Dermis microvascular lymphatic vessel endothelial cell (primary cell): ENCODE measurements at places on chromosomes 5 and 9. TPM values are rescaled to one million over a fixed set of nuclear protein-coding genes. Genes with fewer than 3 reads are reported as not detected.

GDF9 gene
- under 0.01 TPM in 1 of 2 replicates, not detected in the other for total RNA-seq

CYSRT1 gene
- total RNA-seq, result 0.13 and 0.25 TPM in 2 replicates

SLC4A9 gene
- total RNA-seq, result not detected in 2 replicates

KIF24 gene
- total RNA-seq, result 1.6 and 2.1 TPM in 2 replicates

LYRM7 gene
- 3.5 and 3.6 TPM in 2 replicates for total RNA-seq

ANGPTL2 gene
- 7.7 and 25.8 TPM in 2 replicates for total RNA-seq

HCN1 gene
- not detected in 2 replicates for total RNA-seq

ADGRV1 gene
- 0.13 and 0.25 TPM in 2 replicates for total RNA-seq

HSD17B4 gene
- 113 and 144 TPM in 2 replicates for total RNA-seq

NIPAL4 gene
- not detected in 2 replicates for total RNA-seq

ACTBL2 gene
- not detected in 2 replicates for total RNA-seq

NPR3 gene
- 0.13 and 0.38 TPM in 2 replicates for total RNA-seq

SPINK6 gene
- total RNA-seq, result not detected in 2 replicates

CARD9 gene
- 0.13 and 0.26 TPM in 2 replicates for total RNA-seq

FSTL4 gene
- under 0.01 and 0.25 TPM in 2 replicates for total RNA-seq

PCDHGA4 gene
- 0.90 and 2.1 TPM in 2 replicates for total RNA-seq

CCDC171 gene
- total RNA-seq, result 0.25 and 0.26 TPM in 2 replicates

CDHR2 gene
- total RNA-seq, result under 0.01 and 0.25 TPM in 2 replicates

GABBR2 gene
- 1.8 and 10.2 TPM in 2 replicates for total RNA-seq

KLF4 gene
- total RNA-seq, result 0.77 and 3.7 TPM in 2 replicates

TSTD2 gene
- 8.6 and 13.0 TPM in 2 replicates for total RNA-seq

ADAMTS2 gene
- total RNA-seq, result 0.38 TPM in 1 of 2 replicates, not detected in the other
